Activated CD4-positive, alpha-beta T cell treated with anti-CD3 and anti-CD28 coated beads, Interleukin-10, Interleukin-2, amounts not matched to agents 100 ng/mL and 50 ng/mL, durations not matched to agents 16 hours and 8 hours (primary cell): ENCODE measurements at places on chromosomes 1 and 21.

GRCh38 chr21:16357994-16358393, 628.2 kb downstream of the USP25 start:
- no peak for DNase-seq

DNA sequence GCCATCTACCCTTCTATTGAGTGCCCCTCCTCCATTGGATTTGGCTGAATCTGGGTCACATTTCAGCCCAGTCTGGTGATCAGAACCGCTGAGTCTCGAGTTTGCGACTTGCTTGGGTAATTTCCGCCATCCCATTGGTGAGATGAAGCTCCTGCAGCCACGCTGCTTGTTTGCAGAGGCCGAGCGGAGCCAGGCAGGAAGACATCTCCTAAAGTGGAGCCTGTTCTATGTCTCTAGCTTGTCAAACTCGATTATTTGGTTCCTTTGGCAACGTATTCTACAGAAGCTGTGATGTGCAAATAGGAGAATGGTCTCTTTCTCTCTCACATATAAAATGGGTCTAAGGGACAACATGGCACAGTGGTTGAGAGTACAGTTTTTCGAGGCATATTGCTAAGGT, 206.8 kb upstream of the PLXNA2 start:
- no peak for DNase-seq

DNA sequence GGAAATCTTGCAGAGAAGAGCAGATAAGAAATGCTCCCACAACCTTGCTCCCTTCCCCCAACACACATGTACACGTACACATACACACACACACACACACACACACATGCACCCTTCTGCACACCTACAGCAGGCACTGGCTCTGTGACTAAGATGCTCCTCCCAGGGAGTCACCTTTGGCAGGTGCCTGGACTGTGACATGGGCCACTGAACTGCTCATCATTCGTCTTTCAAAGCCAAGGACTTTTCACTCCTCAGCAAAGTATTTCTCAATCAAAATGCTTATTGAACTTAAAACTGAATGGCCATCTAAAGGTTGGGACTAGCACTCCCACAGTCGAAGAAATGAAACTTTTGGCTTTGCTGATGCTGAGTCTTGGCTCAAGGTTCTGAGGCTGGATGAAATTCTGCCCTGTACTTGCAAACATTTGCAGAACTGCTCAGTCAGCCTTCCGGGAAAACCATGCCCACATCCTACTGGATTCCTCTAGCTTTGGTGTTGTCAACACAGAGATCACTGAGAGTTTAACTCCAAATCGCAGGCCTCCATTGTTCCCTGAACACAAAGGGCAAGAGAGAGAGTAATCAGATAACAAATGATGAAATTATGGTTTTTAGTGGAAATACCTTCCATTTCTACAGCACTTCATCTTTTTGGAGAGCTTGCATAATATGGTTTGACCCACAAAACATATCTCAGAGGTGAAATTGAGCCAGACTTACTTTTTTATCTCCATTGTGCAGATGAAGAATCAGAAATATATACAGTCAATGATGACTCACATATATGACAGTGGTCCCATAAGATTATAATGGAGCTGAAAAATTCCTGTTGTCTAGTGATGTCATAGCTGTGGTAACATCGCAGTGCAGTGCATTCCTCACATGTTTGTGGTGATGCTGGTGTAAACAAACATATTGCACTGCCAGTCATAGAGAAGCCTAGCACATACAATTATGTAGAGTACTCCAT, 72.4 kb upstream of the BCAR3 start:
- no peak for DNase-seq

DNA sequence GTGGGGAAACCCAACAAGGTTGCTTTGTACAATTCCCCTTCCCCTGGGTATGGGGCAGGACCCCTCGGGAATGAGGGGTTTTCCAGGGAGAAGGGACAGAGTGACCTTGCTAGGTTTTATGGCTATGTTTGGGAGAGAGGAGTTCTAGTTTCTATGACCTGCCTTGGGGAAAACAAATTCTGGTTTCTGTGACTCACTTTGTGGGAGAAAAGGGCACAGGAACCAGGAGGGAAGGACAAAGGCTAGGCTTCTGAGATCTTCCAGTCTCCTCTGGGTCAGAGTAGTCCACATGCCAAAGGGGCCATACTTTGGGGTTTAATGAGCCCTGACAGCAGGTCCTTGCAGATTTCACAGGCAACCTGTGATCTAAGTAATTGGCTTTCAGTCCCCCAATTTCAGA, 5.5 kb upstream of the PTGER3 start:
- no peak for DNase-seq

- peak; percentile 21 for DNase-seq
These were observed 44.2 kb downstream of the MTF2 start for GRCh38 chr1:93123201-93123783.

DNA sequence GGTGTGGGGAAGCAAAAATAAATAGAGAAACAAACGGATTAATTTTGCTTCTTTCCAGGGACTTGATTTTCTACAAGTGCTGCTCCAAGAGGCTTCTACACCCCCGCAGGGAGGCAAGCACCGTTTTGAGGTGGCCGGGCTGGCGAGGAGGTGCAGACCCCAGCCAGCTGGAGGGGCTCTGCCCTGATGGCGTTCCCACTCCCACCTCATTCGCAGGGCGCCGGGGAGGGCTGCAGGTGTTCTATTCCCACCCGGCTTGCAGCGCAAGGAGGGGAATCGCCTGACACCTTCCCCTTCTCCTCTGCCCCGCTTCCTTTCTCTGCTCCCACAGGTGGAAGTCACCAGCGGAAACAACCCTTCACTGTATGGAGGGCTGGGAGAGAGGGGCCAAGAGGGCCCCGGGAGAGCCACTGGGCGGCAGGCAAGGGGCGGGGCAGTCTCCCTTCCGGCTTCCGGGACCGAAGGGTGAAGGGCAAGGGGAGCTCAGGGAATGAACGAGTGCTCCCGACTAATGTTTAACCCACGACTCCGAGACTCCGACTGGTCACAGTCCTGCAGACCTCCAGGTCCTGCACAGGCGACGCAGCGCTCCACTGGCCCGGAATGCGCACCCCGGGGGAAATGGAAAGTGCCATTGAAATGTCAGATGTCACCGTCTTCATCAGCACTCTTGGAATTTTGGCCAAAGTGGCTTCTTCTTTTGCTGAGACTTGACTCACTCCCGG, 29.1 kb downstream of the TEX35 start:
- peak; percentile 61 for DNase-seq

GRCh38 chr1:176379626-176380339, 83.2 kb upstream of the PAPPA2 start:
- DNase-seq = peak; percentile 2

GRCh38 chr1:41015897-41016470, 5.5 kb downstream of the SLFNL1 start:
- DNase-seq = no peak

DNA sequence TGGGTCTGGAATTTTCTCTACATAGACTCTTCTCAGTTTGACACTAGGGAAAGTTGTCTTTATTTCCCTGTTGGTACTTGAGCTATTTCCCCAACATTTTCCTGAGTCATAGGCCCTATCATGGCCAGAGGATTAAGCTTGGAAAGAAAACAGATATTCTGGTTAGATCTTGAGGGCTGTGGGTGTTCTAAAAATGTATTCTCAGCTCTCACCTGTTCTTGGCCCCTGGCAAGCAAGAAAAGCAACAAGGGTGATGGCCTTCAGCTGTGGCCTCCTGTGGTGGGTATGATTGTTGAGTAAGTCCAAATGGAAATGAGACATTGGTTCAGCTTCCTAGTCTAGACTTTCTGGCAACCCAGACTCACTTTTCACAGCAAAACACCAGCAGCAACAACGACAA, 17.4 kb upstream of the LCE3A start:
- no peak for DNase-seq
